GM20000 (cell line): ENCODE measurements at places on chromosomes 5 and 9.

DNA sequence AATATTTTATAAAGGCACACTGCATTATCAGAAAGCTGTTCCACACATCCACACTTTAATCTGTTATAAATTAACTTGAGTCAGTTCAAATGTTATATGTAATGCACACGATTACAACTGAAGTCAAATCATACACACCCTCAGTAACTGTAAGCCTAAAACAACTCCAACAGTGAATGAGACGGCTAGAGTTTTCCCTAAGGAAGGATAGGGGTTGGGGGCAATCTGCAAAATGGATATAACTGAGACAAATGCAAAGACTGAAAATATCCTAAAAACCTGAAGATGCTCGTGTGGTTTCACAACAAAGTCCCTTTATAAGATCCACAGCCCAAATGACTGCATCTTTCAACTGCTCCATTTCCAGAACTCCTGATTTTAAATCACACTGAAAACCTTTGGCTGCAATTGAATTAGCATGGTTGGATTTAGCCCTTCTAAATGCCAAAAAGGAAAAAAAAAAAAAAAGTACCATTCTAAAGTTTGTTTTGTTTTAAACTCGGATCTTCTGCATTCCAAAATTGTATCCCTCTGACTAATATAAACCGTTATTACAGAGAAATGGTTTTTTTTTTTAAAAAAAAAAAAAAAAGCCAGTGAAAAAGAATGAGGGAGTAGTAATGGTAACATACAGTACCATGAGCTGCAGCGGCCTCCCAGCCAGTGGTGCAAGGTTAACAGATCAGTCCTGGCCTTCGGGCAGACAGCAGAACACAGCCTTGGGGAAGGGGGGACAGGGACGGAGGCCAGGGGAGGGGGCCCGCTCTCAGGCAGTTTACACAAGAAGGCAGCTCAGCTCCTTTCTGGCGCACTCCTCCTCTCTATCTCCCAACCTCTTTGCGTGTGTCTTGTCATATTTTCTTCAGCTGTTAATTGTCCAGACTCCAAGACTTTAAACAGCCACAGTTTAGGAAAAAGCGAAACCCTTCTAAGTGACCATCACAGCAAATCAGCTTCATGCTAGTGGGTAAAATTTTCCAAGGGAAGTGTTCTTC lies 166.1 kb downstream of the BNC2 start:
- no peak for DNase-seq

DNA sequence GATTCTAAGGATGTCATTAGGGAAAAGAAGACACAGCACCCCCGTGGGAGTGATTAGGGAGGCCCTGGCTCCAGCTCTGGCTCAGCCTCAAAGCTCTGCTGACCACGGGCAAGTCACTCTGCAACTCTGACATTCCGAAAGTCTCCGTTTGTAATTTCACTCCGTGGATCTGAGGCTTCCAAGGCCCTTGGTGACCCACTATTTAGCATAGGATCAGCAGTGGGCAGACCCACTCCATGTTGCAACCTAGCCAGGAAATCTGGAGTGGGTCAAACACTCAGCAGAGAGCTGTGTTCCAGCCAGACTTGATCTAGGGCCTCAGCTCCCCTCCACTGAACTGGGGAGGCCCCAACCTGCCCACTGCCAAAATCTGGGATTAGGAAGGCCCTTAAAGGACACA lies 11.8 kb downstream of the PHF19 start:
- DNase-seq = no peak

DNA sequence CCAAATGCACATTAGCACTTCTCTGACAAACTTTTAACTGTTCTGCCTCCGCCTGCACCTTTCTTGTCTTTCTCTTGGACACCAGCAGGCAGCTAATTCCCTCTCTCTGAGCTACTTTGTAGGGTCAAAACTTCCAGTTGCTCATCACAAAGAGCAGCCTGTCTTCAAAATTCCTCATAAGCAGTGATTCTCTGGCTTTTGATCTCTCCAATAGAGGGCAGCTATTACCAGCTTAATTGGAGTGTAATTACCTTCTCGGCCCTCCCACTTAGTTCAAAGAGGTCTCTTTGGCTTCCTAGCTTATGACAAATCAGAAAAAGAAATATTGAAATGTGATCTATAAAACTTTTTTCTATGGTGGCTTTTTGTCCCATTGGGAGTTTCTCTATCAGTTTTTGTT lies 43.6 kb upstream of the RAD23B start:
- peak; percentile 34 for DNase-seq

GRCh38 chr9:8764051-8764450 lies 964.5 kb upstream of the DMAC1 start:
- no peak for DNase-seq

- no peak for DNase-seq
Measured at GRCh38 chr9:81782313-81782995, 93.1 kb upstream of the TLE1 start.

GRCh38 chr9:117083559-117083958 lies 331.3 kb downstream of the ASTN2 start:
- no peak for DNase-seq

- peak; percentile 68 for DNase-seq
Measured at GRCh38 chr5:96660971-96661854, 963 bp upstream of the CAST start.

DNA sequence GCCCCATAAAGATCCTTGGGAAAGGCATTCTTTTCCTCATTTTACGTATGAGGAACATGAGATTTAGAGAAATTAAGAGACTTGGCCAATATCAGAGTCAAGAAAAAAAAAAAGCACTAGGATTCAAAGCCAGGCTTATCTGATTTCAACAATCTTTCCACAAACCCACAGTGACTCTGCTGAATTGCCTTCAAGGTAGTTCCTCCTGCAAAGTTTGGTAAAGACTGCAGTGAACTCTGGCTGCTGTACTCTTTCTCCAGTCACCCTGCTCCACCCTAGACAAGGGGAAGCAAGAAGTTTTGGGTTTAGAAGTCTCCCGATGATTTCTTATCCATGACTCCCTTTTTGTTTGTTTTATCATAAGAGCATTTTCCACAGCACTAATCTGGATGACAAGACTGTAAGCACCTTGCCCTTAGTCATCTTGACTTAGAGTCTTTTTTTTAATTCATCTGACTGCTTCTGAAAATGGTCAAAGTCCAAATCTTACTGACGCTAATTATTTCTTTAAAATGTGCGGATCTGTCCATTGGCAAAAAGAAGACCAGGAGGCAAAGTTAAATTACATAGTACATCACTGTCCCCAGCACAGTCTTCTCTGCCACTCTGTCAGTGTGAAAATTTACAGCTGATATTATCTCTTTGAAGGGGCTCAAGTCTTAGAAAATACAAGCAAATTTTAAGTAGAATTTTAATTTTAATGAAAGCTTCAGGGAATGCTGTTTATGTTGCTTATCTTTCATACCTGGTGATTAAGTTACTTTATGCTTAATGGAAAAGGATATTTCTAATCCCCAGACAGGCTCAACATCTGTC lies 180.1 kb downstream of the TTLL11 start:
- no peak for DNase-seq

DNA sequence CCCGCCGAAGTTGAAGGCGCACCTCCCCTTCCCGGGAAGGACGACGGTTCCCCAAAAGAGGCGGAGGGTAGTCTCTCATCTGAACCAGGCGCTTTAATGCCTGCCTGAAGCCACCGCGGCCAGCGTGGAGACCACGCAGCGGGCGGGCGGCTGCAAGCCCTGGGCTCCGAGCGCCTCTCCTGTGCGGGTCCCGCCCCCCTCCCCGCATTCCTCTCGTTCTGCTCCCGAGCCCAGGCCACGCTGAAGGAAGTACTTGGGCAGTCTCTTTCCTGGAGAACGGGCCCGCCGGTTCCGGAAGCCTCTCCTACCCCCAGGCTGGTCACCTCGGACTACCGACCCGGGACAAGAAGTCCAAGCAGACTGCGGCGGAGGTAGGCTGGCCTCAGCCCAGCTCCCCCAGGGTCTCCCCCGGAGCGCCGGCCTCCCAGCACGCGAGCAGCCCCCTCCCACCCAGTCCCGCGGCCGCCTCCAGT lies 571 bp downstream of the PPIC start:
- peak; percentile 42 for DNase-seq

DNA sequence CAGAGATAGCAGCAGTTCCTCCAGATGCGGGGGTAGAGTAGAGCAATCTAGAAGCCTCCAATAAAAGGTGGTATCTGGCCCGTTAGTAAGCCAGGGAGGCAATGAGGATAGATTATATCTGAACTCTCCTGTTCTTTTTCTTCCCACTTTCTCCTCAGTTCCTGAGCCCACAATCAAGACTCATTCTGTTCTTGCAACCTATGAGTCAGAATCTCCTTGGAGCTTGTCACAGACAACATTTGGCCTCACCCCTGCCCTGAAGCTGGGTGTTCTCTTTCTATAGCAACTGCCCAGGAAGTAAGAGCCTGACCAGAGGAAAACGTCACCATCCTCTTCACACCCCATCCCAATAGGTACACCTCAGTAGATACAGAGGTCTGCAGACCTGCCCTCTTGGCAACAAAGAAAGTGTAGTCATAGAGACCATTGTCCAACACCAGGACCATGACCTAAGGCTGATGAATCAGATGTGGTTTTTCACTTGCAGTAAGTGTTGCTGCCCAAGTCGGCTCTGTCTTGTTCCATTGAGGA lies 76.3 kb upstream of the PCA3 start:
- no peak for DNase-seq

- DNase-seq = no peak
Measured at GRCh38 chr5:16508730-16509531, 43.3 kb upstream of the ZNF622 start.

- peak; percentile 36 for DNase-seq
Measured at GRCh38 chr5:177094224-177095087, 7.7 kb downstream of the FGFR4 start.

GRCh38 chr9:129558063-129558550 lies 62.8 kb downstream of the C9orf50 start:
- no peak for DNase-seq

- no peak for DNase-seq
Measured at GRCh38 chr5:175032741-175033151, 308.4 kb downstream of the MSX2 start.

DNA sequence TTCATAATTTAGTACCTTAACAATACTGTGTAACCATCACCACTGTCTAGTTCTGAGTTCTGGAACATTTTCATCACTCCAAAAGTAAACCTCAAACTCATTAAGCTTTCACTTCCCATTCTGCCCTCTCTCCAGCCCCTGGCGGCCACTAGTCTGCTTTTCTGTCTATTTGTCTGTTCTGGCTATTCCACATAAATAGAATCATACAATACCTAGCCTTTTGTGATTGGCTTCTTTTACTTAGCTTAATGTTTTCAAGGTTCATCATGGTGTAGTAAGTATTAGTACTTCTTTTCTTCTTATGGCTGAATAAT lies 138.7 kb downstream of the RAPGEF6 start:
- DNase-seq = peak; percentile 24

GRCh38 chr9:8337834-8338766 lies 538.5 kb upstream of the DMAC1 start:
- DNase-seq = no peak

DNA sequence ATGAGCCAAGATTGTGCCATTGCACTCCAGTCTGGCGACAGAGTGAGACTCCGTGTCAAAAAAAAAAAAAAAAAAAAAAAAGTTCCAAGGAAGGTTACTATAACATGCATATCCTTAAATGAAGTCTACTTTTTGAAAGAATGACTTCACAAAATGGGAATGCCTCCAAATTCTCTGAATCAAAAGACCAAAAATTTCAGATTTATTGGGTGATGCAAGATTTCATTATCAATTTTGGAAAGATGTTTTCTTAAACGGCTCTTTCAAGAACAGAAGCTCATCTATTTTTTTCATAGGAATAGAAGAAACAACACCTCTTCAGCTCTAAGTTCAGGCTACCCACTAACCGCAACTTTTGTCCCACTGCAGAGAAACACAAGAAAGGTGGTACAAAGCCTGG lies 69.9 kb downstream of the AUH start:
- DNase-seq = no peak

DNA sequence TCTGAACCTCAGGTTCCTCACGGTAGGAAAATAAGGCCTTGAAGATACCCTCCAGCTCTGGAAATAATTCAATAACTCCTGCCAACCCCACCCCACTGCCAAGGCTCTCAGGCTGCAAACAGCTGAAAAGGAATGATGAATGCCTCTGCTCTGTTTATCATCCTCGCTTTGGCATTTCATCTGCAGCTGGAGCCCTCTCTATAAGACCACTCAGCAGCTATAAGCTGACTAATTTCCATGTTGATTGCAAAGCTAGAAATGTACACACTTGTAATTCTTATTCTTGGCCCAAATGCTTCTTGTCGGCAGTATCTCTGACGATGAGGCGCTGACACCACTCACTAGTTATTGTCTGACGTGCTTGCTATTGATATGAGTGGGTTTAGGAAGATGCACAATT lies 408.4 kb upstream of the NMUR2 start:
- no peak for DNase-seq

DNA sequence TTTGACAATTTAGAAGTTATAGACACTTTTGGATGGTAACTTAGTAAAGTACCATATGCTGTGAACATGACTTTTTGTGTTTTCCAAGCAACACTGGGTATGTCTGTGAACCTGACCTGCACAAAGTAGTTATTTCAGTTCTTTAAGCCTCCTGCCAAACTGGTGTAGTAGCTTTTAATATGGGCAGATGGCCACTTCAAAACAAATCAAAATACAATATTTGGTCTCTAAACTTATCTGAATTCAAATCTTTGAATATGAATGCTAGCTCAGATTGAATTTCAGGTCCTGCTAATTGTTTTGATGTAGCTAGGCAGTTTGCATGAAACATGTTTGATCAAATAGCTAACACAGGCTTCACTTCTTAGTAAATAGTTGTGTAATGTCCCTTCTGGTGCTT lies 1176.7 kb upstream of the CDH9 start:
- DNase-seq = no peak

DNA sequence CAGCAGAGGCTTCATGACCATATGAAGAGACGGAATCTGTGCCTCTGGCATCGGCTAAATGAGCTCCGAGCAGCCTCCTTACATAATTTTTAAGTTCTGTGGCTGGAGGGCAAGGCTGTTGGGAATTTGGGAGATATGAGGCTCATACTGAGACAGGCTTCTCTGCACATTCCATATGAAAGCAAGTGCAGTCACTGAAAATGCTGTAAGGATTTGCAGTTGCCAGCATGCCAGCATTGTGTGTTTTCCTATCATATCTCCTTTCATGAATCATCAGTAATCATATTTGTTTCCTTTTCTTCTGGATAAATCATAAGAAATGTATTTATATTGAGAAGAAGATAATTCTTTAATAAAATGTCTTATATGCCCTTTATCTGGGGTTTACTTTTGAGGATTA lies 775.4 kb downstream of the SEMA5A start:
- no peak for DNase-seq

GRCh38 chr9:70101265-70101664 lies 57.6 kb downstream of the MAMDC2 start:
- no peak for DNase-seq
